ENCODE measurements at places on chromosomes 4 and X.

- DNase-seq = no peak
Observed at GRCh38 chrX:108264376-108264775, 172.8 kb downstream of the ATG4A start.

GRCh38 chrX:120366794-120367193 is 4.9 kb downstream of the ATP1B4 start:
- no peak for DNase-seq

DNA sequence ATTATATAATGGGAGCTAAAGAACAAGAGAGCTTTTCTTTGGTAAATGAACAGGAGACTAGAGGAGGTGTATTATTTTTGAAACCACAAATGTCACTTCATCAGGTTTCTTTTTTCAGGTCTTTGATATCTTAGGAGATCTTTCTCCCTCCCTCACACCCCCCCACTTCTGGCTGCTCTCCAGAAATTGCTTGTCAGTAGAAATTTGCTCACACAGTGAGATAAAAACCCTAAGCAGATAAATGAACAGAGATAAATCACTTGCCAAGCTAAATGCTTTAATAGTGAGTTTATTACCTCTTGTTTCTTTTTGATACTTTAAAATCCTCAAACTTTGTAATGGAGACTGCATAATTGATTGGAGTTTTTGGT is 421.2 kb upstream of the TENM3 start:
- DNase-seq = no peak

DNA sequence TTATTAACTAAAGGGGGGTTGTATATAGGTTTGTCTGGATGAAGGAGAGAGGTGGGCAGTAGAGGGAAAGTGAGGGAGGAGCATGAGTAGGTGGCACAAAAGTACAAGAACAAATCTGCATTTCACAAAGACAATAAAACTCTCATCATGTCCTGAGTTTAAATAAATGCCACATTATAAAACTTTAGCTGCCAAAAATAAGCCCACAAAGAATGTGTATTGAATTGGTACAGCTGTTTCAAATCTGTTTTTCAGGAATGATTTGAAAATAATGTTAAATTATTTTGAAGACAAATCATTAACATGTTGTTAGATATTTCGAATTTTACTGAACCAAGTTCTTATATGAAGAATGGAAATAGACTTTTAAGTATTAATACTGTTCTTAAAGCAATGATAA is 5.8 kb downstream of the CNKSR2 start:
- no peak for DNase-seq

- no peak for DNase-seq
Observed at GRCh38 chr4:69843932-69844331, 16.0 kb downstream of the SULT1E1 start.

DNA sequence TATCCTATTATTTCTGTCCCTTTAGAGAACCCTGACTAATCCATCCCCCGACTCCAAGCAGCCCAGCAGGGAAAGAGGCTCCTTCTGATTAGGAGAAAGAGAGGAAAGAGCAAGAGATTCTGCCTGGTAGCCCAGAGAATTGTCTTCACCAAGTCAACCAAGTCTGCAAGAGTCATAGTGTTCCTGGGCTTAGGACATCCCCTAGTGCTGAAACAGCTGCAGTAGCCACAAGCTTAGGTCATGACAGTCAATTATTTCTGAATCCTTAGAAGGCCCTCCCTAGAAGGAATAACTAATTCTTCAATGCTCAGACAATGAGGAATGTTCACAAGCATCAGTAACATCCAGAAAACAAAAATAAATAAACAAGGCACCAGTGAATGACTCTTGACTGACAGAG is 480.3 kb upstream of the GRIA3 start:
- no peak for DNase-seq

DNA sequence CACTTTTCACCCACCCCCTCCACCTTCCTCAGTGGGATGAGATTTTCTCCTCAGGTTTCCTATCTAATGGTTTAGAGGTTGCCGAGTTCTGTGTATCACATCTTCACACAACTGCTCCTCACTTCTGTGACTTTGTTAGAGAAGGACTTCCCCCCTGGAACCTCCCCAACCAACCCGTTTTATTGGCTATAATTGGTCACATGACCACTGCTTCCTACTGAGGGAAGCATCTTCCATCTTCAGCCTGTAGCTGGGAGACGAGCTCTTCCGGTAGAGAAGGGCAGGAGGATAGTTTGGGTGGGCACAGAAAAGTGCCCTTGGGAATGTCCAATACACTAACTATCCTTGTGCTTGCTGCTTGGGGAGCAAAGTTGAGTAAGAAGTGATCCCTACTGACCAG is 90.5 kb downstream of the STK32B start:
- no peak for DNase-seq

GRCh38 chrX:18879144-18879543 is 104.8 kb downstream of the PHKA2 start:
- no peak for DNase-seq

GRCh38 chr4:74370912-74371311 is 6.0 kb downstream of the EREG start:
- DNase-seq = peak; percentile 74

DNA sequence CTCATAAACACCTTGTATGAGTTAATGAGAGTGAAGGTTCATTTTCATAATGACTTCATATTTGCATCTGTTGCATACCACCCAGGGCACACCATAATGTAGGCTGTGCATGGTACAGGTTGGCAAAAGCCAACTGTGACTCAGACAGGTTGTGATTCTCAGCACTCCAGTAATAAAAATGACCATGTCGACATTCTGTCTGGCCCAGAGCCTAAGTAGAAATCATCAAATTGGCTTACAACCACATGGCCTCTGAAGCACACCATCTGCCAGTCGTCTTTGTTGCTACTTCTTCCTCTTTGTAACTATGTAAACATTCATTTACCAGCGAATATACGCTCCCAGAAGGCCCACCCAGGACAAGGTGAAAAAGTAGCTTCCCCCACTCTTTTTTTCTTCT is 459.5 kb downstream of the GASK1B start:
- DNase-seq = no peak

DNA sequence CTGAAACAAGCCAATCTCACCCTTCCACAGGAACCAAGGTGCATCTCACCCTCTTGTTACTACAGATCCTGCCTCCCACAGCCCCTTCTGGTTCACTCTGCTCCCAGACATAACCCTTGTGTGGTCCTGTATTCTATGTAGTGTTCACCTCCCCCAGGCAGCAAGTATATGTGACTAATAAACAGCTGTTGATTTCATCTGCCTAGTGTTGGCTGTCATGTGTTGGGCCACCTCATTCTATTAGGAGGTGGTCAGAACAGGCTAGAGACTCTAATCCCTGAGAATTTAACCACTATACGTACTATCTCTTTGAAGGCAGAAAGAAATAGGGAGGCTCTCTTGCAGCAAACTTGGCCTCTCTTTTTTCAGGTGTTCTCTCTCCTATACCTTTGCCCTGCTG is 134.3 kb upstream of the RPL34 start:
- DNase-seq = no peak

GRCh38 chr4:14829795-14830194 is 172.5 kb upstream of the CPEB2 start:
- DNase-seq = no peak

GRCh38 chr4:48258845-48259397 is 10.7 kb downstream of the TEC start:
- no peak for DNase-seq

GRCh38 chr4:6695660-6696610 is 2.3 kb downstream of the S100P start:
- peak; percentile 79 for DNase-seq

GRCh38 chr4:142447009-142447408 is 399.1 kb downstream of the INPP4B start:
- DNase-seq = no peak

- no peak for DNase-seq
Observed at GRCh38 chr4:2642968-2643367, 106.5 kb downstream of the FAM193A start.

GRCh38 chr4:147855571-147856009 is 123.7 kb downstream of the ARHGAP10 start:
- no peak for DNase-seq

DNA sequence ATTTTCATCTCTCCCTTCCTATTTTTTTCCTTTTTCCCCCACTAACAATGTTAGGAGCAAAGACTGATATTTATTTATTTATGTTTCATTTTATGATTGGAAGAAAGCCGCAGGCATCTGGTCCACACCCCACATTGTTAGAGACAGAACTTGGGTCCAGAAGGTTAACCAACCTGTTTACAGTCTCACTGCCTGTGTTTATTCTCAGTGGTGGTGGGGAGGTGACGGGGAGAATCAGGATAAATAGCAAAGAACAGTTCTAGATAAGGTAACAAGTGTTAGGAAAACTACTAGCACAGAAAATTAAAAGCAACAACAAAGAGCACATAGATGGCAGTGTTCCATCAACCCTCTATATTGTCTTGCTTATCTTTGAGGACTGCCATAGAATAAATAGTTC is 301.7 kb upstream of the DIPK2B start:
- DNase-seq = no peak

DNA sequence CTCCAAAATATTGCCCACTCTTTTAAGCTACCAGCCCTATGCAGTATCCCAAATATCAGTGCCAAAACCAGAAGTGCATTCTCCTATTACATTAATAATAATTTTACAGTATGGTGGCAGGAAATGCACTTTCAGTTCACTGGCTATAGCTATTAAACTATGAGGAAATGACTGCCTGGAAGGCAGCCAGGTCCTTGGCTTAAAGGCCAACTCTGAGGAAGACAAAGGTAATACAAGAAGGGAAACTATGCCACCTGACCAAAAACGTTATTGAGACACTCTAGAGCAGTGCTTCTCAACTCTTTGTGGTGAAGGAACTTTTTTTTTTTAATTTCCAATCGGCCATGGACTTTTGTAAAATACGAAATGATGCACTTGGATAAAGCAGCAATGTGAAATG is 133.6 kb upstream of the VAMP7 start:
- peak; percentile 1 for DNase-seq

DNA sequence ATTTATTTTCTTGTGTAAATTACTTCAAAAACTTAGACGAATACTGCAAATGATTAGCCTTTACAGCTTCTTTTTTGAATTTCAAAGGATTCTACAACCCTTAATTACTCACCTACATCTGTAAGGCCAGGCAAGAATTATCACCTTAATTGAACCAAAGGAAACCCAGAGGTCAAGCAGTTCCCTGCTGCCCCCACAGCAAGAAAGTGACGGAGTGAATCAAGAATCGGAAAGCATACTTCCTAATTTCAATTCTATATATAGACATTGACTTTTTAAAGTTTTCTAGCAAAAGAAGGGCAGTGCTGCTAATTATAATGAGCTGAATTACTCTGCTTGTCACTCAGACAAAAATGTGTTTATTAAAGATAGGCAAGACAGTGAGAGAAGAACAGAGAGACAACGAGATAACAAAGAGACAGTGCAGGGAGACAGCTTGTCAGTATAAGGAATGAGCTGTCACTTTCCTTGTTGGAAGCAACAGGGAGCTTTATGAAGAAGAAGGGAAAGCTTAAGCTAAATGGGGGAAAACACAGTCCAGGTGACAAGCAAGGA is 47.5 kb upstream of the SPANXN4 start:
- DNase-seq = no peak

GRCh38 chr4:25330905-25331808 is 18.6 kb downstream of the ZCCHC4 start:
- no peak for DNase-seq

DNA sequence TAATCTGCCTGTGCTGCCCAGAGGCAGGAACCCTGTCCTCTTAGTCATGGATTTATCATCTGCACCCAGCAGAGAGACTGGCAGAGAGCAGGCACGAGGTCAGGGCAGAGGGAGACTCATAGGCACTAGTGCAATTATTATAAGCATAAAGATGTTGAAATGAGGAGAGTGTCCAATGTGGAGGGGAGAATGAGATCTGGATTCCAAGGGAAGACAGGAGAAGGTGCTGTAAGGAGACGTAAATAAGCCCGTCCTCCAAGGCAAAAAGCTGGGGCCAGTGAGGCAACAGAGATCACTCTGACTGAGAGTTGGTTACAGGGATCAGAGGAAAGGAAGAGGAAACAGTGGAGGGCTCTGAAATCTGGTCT is 406.2 kb downstream of the MAPK10 start:
- DNase-seq = no peak

DNA sequence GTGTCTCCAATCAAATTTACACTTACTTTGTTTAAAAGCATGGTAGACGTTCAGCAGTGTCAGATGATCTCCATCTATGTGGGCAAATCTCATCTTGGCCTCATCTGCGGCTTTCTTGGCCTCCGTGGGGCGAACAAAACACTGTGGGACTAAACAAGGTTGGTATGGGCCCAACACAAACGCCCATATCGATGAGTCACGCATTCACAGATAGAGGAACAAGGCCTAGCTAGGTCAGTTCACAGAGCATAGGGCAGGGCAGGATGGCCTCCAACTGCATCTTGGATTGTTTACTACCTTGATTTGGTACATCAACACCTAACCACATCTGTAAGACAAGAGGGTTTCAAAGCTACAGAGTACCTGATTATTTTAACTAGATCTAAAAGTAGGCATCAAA is 47.3 kb downstream of the DHX15 start:
- DNase-seq = no peak

GRCh38 chr4:82618103-82618720 is 56.4 kb upstream of the TMEM150C start:
- DNase-seq = no peak

- peak; percentile 10 for DNase-seq
Observed at GRCh38 chrX:130704053-130705038, 198.7 kb downstream of the ENOX2 start.

DNA sequence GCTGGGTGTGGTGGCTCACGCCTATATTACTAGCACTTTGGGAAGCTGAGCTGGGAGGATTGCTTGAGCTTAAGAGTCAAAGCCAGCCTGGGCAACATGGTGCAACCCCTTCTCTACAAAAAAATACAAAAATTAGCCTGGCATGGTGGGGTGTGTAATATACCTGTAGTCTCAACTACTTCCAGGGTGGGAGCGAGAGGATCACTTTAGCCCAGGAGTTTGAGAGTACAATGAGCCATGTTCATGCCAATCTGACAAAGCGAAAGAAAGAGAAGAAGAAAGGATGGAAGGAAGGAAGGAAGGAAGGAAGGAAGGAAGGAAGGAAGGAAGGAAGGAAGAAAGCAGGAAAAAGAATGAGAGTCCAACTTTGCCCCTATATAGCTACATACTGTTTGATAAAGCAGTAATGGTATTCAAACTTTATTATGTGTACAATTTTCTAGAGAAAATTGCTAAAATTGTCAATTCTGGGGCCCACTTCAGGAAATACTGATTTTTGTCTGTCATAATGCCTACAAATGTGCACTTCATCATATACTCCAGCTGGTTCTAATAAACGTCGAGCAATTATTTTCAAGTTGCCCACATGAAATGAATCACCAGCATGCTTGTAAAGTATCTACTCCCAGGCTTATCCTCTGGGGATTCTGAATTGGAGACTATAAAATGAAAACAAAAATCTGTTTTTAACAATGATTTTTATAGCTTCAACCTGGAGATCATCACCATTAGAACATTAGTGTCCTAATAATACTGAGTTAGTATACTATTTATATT is 132.3 kb downstream of the NDST4 start:
- DNase-seq = no peak
